MCF 10A (cell line): ENCODE measurements at places on chromosomes 7 and 10. TPM values are rescaled to one million over a fixed set of nuclear protein-coding genes. Genes with fewer than 3 reads are reported as not detected.

- DNase-seq: peak; percentile 82
Measured at GRCh38 chr10:14536241-14537213, 205.8 kb upstream of the FRMD4A start.

GRCh38 chr7:134907639-134908038 is 78.7 kb upstream of the AGBL3 start:
- DNase-seq: no peak

GRCh38 chr10:95509251-95509650 is 51.9 kb downstream of the SORBS1 start:
- no peak for DNase-seq

DNA sequence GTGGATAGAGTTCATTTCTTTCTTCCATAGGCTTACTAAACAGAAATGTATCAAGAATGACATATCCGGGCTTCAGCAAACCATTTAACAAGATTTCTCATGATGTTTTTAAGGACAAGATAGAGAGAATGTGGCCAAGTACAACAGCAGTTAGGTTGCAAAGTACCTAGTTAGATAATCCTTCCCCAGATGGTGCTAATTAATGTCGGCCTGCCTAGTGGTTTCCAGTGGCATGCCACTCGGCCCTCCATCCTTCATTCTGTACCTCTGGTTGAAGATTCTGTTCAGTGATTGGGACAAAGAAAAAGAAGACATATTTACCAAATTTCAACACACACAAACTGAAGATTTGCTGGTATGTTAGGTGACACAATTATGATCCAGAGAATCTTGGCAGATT is 212.1 kb downstream of the MACC1 start:
- no peak for DNase-seq

DNA sequence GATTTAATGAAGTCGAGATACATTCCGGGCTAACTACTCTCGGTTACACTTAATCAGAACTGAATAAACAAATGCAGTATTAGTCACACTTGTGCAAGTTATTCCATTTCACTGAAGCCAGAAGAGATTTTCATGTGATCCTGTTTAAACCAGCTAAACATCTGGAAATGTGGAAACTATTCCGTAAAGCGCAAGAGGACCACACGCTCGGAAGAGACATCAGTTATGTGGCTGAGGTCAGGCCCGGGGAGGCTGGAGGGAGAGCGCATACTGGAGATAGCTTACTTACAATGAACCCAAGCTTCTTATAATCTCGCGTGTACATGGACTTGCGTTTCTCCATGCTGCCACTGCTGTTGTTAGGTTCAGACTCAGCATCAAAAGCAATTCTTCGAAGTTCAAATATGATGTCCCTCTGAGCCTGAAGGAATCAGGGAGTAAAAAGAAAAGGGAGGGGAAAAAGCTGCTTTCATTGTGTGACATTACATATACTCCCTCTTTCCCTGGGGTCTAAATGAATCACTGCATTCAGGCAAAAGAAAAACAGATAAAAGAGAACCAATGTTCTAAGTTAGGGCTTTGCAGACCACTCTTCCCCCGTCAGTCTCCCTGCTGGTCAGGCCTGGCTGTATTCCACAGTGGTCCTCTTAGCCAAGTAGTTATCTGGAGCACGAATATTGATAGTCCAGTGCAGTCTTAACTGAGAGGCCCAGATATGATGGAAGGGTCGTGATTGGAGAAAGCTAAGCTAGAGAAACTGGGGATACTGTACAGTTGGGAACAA is 237.4 kb downstream of the ELMO1 start:
- DNase-seq: peak; percentile 49

GRCh38 chr10:127018766-127019165 is 113.5 kb downstream of the DOCK1 start:
- DNase-seq: no peak

DNA sequence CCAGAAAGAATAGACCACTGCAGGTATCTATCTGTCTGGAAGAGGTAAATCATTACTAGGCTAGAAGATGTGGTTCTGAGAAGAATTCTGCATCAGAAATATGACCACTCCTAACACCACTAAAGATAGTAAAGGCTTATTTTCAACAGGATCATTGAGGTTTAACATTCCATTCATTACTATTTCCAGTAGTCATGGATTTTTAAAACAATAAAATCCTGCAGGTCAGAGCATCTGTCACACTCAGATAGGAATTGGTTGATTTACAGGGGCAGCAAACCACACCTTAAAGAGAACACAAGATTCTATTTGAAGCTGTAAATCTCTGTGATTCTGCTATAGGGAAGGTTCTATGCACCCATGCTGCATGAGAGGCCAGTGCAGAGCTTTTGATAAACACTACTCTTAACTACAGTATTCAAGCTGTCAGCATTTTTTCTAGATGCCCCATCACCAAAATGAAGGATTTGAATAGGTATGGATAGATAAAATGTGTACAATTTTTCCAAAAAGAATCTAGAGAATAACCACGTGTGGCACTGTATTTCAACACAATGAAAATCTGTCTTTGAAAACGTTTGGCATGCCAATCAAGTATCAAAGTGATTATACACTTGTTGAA is 14.6 kb downstream of the LRRC17 start:
- no peak for DNase-seq

DNA sequence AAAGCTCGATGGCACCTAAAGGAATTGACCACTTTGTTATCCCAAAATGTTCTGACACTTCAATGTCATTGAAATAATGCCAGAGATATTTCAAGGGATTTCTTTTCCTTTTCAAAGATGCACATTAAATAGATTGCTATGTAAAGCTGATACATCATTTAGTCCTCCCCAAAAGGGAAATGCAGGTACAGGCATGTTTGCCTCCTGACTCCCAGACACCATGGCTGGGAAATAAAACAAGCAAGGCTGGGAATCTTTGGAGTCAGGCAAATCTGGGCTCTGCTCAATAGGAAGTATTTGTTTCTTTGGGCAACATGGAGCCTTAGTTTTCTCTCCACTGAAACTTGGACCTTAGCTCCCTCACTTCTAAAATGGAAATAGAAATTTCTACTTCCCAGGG is 230.8 kb upstream of the LRRTM3 start:
- DNase-seq: peak; percentile 14

DNA sequence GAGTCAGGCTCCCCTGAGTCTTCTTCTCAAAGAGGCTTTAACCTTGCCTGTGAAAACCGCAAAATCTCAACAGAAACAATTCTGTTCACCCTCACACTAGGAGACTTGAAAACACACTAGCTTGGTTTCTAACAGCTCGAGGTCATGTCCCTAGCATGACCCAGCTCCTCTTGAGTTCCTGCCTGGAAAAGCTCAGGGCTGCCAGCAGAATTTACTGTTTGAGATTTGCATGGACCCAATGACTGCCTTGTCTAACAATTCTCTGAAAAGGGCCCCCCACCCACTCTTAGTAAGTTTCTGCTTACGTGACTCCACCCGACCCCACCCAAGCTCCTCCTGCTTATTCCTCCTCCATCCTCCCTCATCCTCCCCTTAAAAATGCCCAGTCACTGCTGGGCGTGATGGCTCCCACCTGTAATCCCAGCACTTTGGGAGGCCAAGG is 85.1 kb upstream of the KMT2C start:
- no peak for DNase-seq

DNA sequence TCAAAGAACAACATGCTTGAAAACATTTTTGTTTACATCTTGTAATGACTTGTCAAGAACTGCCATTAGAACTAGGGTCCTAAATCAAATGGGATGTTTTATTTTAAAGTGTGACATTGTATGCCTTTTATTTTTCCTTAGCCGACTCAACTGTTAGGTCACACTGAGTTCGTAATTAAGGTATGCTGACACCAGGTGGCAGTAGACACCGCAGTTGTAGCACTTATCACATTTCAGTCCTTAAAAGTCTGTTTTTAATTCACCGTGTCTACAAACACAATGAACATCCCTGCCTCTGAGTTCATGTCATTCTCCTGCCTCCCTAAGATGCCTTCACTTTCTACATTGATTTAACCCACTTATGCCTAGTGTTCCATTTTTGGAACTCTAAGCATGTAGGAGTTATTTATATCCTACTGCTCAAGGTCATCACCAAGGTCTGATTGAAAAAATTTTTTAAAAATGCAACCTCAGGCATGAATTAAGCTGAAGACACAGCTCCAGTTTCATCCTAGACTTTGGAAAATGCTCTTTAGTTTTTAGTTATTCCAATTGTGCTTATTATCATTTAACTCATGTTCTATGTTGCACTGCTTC is 186.1 kb downstream of the BMPER start:
- DNase-seq: peak; percentile 68

DNA sequence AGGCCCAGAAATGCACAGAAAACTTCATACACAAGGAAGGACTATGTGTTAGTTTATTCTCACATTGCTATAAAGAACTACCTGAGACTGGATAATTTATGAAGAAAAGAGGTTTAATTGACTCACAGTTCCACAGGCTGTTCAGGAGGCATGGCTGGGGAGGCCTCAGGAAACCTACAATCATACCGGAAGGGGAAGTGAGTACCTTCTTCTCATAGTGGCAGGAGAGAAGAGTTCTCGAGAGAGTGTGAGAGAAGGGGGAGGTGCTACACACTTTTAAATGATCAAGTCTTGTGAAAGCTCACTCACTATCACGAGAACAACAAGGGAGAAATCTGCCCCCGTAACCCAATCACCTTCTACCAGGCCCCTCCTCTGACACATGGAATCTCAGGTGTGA is 16.8 kb upstream of the RAMP3 start:
- DNase-seq: no peak

GRCh38 chr10:106043863-106044262 is 1120.6 kb downstream of the SORCS1 start:
- peak; percentile 4 for DNase-seq

DNA sequence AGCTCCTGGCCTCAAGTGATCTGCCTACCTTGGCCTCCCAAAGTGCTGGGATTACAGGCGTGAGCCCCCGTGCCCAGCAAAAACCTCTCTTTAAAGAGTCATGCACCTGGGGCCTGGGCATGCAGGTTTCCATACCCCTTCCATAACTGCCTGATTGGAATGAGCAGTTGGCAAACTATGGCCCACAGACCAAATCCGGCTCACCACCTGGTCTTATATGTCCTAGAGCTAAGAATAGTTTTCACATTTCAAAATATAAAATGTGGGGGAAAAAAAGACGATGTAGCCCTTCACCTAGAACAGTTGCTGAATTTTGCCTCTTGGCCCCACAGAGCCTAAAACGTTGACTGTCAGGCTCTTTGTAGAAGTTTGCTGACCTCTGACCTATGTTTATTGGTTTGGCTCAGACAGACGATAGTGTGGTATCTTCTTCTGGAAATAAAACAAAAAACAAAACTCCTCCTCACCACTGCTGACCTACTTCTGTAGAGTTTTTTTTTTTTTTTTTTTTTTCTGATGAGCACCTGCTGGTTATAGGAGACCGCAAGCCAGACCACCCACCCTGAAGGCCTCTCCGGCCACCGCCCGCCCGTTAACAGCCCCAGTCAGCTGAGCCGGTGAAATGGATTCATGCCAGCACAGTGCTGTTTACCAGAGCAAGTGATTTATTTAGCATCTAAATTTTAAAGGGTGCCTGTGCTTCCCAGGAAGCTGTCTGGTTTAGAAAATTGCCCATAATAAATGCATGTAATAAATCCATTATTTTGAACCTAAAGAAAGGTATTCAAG is 33.5 kb upstream of the SFRP5 start:
- DNase-seq: no peak

GRCh38 chr7:46115410-46115809 is 194.3 kb upstream of the IGFBP3 start:
- no peak for DNase-seq

DNA sequence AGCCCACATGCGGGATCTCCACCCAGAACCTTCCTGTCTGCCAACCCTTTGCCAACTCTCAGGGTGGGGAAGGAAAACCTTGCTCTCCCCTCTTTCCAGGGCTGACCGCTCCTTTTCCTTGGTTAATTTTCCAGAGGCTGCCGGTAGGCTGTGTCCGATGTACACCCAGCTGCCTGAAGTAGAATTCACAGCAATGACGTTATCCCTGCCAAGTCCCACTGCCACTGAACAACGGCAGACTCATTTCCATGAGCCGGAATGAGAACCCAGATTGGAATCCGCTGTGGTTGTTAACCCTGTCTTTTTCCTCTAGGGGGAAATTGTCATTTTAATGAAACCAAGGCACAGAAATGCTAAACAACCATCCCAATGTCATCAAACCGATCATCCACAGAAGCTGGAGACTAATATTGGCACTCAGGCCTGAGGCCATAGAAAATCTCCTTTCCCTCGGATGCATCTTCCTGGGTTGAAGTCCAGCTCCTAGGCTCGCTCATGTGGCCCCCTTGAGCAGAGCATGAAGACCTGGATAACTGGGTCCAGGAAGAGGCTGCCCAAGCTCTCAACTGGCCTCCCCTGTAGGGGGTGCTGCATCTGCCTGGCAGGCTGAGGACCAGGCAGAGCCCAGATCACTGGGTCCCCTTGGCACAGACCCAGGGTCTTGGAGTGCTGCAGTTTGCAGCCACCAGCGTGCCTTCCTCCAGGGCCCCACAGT is 30.4 kb downstream of the KLRG2 start:
- DNase-seq: no peak

FEZF1 gene
- not detected in 2 replicates for total RNA-seq

RGR gene
- total RNA-seq: not detected in 2 replicates

AGAP5 gene
- 16.0 and 17.3 TPM in 2 replicates for total RNA-seq

HTR7 gene
- 14.1 and 15.3 TPM in 2 replicates for total RNA-seq

CPA2 gene
- total RNA-seq: not detected in 2 replicates

ANXA8 gene
- total RNA-seq: 47.3 and 103 TPM in 2 replicates

GIMAP5 gene
- not detected in 2 replicates for total RNA-seq
